ENCODE measurements at places on chromosomes 7 and 10. TPM values are rescaled to one million over a fixed set of nuclear protein-coding genes. Genes with fewer than 3 reads are reported as not detected.

GRCh38 chr10:31604646-31605170 lies 285.7 kb downstream of the ZEB1 start:
- ATAC-seq, result no peak

The TSPAN15 gene
- total RNA-seq, result 58.4 TPM

GRCh38 chr7:111678986-111679385 lies 116.7 kb upstream of the IMMP2L start:
- ATAC-seq, result no peak

DNA sequence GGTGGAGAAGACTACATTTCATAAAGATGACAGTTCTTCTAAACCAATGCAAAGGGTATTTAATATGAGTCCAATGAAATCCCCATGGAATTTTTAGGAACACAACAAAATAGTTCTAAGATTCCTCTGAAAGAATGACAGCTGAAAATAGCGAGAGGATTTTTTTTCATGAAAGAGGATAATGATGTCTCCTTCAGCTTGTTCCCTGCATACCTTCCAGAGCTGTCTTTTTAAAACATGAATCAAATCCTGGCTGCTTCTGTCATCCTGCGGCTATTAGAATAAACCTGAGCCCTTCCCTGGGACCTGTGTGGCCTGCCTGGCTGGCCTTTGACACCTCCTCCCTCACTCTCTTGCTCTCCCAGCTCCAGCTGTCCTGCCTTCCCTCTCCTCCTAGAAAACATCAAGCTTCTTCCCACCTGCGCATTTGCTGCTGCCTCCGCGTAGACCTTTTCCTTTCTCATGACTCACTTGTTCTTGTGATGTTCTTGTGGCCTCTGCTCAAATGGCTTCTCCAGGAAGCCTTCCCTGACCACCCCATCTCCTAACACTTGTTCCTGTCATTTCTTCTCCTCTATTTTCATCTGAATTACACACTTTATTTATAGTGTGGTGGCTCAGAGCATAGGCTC lies 57.4 kb downstream of the EEPD1 start:
- ATAC-seq, result no peak

DNA sequence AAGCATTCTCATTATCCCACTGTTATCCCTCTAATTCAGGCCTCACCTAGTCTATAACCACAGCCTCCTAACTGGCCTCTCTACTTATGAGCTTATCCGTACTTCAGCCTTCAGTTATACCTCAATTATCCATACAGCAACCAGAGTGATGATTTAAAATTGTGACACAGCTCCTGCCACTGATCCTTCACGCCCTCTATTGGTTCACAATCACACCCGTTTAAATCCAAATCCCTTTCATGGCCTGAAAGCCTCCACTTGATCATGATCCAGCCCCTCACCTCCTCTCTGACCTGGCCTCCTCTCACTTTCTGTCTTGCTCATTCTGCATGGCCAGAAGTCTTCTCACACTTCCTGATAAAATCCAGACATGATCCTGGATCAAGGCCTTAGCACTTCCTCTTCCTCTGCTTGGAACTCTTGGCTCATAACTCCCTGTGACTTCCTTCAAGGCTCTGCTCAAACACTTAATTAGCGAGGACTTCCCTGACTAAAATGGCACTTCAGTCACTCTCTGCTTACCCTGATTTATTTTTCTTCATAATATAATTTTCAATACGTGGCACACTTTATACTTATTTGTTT lies 19.0 kb upstream of the TMEM26 start:
- ATAC-seq, result no peak

DNA sequence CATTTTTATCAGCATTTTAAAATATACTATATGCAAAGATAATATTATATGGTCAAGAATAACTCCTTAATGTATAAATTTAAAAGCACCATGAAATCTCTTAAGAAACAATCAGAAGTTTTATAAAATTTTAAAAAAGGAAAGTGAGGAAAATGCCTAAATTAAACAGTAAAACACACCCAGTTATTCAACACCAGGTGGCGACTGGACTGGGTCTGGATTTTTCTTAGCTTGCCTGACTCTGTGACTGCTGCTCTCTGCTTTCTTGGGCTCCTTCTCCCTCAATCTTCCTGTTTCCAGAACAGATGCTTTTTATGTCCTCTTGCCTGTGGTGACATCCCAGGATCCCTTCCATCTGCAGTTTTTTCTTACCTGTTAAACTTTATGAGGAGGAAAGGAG lies 200.3 kb downstream of the BICC1 start:
- ATAC-seq, result no peak

GRCh38 chr10:79336739-79337138 lies 10.5 kb upstream of the PPIF start:
- ATAC-seq, result peak; percentile 35

- ATAC-seq, result no peak
These were observed 71.8 kb upstream of the LRRN3 start for GRCh38 chr7:111018960-111019736.

DNA sequence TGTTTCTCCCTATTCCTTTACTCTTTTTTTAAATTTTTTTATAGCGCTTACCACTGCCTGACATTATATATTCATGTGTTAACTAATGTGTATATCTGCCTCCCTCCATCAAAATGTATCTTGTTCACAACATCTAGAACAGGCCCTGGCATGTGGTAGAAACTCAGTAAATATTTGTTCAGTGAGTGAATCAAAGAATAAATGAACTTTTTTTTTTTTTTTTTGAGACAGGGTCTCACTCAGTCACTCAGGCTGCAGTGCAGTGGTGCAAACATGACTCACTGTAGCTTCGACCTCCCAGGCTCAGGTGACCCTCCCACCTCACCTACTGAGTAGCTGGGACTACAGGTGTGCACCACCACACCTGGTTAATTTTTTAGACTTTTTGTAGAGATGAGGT lies 7.5 kb upstream of the CALD1 start:
- ATAC-seq, result no peak

DNA sequence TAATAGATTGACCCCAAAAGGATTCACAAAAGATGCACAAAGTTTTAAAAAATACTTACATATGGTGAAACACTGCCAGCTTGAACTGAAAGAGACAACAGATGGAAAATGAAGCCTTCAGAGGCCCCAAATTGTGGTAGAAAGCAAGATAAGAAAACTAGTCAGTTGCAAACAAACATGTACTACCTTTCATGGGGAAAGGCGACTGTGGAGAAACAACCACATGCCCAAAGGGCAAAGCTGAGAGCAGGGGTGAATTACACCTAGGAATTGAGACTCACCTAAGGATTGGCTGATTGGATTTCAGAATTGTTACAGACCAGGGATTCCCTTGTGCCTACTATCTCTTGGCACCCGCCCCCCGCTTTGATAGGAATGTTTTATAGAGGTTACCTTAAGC lies 13.1 kb downstream of the EPC1 start:
- ATAC-seq, result no peak

The IKZF5 gene
- total RNA-seq, result 12.9 TPM
